ENCODE measurements at places on chromosomes 7 and 10.

DNA sequence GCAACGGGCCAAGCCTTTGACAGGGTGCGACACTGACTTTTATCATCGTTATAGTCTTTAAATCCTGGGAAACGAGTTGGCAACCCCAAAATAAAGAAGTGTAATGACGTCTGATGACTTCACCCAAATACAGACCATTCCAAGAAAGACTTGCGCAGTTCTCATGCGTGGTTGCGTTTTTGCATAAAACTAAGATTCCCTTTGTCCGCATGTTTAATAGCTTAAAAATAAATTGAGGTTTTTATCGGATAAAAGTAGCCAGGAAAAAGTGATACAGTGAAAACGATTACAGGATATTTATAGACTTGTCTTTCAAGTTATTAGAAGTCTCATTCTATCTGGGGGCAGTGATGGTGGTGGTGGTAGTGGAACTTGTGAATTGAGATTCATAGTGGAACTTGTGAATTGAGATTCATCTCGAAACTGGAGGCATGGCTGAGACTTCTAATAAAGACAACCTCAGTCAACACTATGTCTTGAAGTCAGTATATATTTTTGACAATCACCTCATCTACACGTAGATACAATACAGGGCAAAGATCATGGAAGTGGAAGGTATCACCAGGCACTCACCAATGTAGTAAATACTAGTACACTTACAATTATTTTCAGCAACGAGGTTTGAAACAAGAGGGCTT, 1.2 kb upstream of the NAMPT start:
- DNase-seq, result no peak

- DNase-seq, result no peak
Measured at GRCh38 chr7:48419401-48419800, 248.1 kb downstream of the ABCA13 start.

GRCh38 chr7:97090761-97091353, 26.6 kb upstream of the SDHAF3 start:
- DNase-seq, result no peak

GRCh38 chr10:47181052-47181849, 118.7 kb upstream of the GDF10 start:
- DNase-seq, result no peak

DNA sequence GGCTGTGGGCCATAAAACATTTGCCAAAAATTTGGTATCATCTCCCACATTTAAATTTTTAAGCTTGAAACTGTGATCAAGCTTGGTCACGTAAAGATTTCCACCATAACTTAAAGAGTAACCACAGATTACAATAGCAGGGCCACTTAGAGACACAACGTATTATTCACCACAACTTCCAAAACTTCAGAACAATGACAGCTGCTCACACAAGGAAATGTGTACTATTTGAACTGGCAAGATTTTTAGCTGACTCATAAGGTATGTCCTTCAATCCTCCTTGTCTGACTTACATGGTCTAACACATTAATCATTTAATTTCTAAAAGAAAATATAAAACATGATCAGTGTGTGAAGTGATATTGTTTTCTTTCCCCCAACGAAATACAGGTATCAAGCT, 234.5 kb downstream of the PARD3 start:
- no peak for DNase-seq

DNA sequence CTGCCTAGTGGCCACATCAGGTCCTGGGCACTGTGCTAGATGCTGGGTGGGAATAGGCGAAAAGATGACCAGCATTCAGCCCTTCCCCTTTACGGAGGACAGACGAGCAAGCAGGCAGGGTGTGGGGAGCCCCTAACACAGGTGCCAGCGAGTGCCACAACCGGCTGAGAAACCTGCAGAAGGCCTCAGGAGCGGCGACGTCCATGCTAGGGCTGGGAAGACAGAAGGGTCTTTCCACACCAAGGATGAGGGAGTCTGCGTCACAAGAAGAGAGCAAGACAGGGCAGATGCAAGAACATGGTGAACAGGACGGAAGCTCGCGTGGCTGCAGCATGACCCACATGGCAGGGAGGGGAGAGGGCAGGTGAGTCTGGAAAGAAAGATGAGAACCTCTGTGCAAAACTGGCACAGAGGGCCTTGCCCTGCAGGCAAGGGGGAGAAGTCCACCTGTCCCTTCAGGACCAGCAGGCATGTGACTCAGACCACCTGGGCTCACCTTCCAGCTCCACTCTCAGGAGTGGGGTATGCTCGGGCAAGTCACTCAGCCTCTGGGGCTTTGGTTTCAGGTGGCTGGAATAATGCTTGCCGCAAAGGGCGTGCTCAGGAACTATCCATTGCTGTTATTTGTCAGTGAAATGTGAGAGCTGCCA, 36.6 kb downstream of the KCNH2 start:
- no peak for DNase-seq

- DNase-seq, result no peak
Measured at GRCh38 chr7:9981742-9982349, 991.8 kb upstream of the PHF14 start.

DNA sequence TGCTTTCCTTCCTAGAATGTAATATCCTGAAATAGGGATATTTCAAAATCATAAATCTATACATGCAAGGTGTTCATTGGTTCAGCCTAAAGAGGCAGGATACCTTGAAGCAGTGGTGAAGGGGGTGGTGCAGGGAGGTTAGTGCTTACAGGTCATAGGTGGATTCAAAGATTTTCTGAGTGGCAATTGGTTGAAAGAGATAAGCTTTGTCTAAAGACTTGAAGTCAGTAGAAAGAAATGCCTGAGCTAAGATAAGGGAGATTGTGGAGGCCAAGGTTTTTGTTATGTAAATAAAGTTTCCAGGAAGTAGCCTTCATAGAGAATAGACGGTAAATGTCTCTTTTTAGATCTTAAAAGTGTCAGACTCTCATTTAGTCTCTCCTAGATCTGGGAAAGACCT, 741.2 kb upstream of the ZWINT start:
- DNase-seq, result no peak

- no peak for DNase-seq
Measured at GRCh38 chr7:84336766-84337165, 142.2 kb upstream of the SEMA3A start.

GRCh38 chr10:10811562-10811961, 206.1 kb upstream of the CELF2 start:
- DNase-seq, result no peak

- DNase-seq, result no peak
Measured at GRCh38 chr7:1027242-1028043, 16.9 kb upstream of the GPR146 start.

DNA sequence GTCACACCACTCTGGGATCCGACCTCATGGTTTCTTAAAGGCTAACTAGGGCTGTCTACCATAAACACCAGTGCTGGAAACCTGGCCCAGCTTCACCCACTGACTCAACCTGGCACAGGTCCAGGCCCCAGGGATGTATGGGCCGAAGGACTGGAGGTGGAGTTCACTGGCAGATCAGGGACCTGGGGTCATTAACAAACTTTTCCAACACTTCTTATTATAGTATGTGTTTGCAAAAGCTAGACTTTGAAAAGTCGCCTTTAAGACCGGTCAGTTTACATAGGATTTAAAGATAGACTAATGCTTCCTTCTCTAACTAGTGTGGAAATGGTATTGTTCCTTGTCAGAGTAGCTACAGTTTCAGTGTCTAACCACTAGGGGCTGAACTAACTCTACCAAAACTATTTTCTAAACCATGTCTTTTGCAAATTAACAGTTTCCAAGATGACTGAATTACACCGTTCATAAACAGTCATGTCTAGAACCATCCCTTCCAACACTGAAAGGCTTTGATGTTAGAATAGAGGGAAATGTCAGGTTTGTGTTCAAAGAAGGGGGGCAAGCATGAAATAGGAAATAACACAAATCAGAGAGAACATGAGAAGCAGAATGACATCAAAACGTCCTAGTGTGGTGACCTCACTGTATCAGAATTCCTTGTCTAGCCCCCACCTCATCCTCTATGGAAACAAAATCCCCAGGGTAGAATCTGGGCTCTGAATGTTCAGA, 29.7 kb downstream of the STN1 start:
- DNase-seq, result peak; percentile 87

- DNase-seq, result no peak
Measured at GRCh38 chr10:13820119-13820963, 233.6 kb downstream of the PRPF18 start.

DNA sequence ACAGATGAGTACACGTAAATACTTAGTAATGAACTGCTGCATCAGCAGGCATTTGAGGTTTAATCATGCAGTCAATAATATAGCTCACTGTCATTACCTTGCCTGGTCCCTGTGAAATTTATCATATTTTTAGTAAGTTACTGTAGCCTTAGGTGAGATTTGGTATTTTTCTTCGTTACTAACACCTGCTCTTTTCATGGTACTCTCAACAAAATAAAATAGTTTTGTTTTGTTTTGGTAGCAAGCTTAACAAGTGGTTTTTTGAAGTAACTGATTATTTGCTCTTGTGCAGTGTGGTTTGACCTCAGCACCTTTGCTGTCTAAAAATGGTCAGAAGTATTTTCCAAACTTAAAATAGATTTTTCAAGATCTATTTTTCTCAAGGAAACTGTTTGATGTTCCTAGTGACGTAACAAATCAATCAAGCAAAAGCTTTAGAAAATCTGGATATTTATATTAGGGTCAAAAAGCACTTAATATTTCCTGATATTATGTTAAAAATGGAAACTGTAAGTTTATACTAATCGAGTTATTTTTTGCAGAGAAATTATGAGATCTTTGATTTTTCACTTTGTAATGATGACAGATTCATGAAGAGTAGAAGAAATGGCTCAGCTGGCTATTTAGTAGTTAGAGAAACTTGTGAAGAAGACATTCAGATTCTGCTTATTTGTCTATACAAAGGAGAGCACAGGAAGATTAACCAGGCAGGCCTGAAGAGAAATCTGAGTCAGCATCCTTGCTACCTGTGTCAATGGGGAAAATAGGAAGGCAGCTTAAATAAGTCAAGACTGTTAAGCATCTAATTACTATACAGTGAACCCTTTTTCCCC, 21.0 kb upstream of the RPA3 start:
- peak; percentile 40 for DNase-seq

GRCh38 chr10:44951576-44952226, 7.9 kb upstream of the RASSF4 start:
- DNase-seq, result no peak

DNA sequence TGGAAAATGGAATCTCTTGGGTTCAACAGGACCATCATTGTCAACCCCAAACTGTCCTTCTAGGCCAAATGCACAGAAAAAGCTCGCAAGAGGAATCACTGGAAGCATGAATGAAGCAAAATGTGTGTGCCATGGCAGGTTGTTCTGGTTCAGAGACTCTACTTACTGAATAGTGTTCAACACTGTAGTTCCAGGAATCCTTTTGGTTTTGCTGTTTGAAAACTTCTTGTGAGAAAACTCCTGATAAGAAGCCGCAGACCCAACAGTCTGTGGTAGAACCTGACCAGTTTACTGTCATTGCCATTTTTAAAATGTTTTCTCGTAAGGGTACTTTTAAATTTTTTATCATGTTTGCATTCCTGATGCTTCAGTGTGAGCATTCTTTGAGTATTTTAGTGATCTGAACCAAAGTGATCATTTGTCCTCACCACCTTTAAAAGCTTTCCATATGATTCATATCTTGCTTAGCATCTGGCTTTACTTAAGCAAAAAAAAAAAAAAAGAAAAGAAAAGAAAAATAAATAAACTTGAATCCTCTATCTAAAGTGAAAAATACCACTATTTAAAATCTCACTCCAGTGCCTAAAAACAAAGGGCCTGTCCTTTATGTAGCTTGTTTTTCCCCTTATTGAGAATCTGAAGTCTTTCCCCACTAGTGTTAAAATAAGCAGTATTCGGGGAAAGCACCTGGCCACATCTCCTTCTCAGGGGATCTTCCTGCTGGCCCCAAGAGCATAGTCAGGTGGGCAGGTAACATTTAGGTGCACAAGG, 92.4 kb downstream of the WNT2 start:
- no peak for DNase-seq

DNA sequence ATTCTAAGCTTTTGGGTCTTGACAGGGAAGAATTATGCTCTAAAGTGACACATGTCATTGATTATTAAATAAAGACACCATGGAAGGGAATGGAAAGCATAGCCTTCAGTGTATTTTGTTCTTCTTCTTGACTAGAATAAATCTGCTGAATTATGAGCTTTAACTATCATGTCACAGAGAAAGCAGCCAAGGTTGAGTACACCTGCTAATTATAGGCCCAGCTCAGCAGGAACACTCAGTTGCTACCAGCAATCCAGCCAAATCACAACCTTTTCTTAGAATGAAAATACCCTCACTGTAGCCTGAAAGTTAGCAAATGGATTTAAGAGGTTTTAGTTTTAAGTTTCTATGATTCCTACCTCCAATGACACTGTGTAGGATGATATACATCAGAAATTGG, 225.3 kb upstream of the RHOBTB1 start:
- peak; percentile 28 for DNase-seq

- no peak for DNase-seq
Measured at GRCh38 chr10:87658858-87659555, 671 bp upstream of the PAPSS2 start.

GRCh38 chr10:8544500-8544899, 490.0 kb downstream of the GATA3 start:
- DNase-seq, result no peak

GRCh38 chr7:42283553-42283952, 46.5 kb upstream of the GLI3 start:
- no peak for DNase-seq

DNA sequence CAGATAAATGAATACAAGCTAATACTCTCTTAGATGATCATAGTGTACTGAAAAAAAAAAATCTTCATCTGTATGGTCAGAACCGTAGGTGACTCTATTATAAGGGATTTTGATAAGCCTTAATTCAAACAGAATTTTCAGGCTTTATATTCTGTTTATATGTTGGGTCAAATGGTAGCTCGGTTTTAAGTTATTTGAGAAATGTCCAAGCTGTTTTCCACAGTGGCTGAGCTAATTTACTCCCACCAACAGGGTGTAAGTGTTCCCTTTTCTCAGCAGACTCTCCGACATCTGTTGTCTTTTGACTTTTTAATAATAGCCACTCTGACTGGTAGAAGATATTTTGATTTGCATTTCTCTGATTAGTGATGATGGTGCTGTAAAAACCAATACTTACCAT, 328.8 kb upstream of the MAGI2 start:
- DNase-seq, result no peak

DNA sequence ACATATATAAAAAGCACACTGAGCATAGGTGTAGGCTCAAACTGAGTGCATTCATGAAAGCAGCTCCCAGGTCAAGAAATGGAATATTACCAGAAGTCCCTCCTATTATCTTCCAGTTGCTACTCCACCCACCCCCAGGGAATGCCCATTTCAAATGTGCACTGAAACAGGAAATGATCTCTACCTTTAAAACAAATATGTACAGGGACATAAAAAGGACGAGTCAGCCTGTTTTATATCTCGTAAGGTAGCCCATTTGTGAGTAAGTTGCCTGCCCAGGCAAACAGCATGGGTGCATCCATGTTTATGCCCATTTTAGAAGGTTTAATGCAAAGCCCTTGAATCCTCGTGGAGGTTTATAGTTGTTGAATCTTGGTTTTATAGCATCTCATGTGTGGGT, 10.4 kb downstream of the FFAR4 start:
- DNase-seq, result no peak

DNA sequence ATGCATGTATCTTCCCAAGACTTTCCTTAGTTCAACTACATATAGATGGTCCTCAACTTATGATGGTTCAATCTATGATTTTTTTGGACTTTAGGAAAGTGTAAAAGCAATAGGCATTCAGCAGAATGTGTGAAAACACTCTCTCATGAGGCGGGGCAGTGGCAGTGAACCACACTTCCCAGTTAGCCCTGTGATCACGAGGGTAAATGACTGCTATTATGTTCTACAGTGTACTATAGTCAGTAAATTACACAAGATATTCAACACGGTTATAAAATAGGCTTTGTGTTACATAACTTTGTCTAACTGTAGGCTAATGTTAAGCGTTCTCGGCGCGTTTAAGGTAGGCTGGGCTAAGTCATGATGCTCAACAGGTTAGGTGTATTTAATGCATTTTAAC, 169.3 kb downstream of the AMPH start:
- DNase-seq, result no peak

All from pons (tissue), 1 donor.